ENCODE measurements at places on chromosomes 6 and 20. TPM values are rescaled to one million over a fixed set of nuclear protein-coding genes. Genes with fewer than 3 reads are reported as not detected.
A peak's percentile ranks its signal among the peaks of the same experiment; 100 is the strongest.

FOXQ1 gene
- polyA plus RNA-seq = 6.3 TPM

GRCh38 chr6:5054245-5054873 is 30.8 kb upstream of the PPP1R3G start:
- no peak for DNase-seq

- no peak for DNase-seq
Measured at GRCh38 chr6:106253172-106253571, 72.4 kb downstream of the ATG5 start.

GRCh38 chr20:9485614-9486340 is 28.6 kb upstream of the LAMP5 start:
- no peak for DNase-seq

CLVS2 gene
- polyA plus RNA-seq = 0.02 TPM

DNA sequence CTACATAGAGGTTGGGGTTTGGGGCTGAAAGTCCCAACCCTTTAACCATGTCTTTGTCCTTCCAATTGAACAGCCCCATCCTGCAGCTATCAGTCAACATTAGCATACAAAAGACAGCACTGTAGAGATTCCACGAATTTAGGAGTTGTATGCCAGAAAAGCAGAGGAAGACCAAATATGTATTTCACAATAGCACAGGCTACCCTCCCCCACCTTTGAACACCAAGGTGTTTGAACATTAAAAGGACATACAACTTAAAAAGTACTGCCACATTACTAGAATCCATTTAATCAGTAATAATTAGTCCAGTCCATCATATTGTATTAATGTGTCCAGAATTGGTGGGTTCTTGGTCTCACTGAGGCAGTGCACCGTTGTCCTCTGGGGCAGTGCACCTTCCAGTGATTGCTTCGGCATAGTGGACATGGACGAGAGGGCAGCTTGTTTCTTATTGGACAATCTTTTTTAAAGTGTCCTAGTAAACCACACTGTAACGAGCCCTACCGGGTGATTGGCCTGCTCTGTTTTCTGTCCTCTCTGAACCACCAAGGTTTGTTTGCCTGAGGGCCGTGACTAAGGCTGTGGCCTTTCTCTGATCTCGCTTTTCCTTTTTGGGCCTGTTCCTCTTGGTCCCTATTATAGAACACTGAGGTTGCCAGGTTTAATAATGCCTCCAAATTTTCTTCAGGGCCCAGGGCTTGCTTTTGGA is 36.4 kb downstream of the GSTA4 start:
- no peak for DNase-seq

DNA sequence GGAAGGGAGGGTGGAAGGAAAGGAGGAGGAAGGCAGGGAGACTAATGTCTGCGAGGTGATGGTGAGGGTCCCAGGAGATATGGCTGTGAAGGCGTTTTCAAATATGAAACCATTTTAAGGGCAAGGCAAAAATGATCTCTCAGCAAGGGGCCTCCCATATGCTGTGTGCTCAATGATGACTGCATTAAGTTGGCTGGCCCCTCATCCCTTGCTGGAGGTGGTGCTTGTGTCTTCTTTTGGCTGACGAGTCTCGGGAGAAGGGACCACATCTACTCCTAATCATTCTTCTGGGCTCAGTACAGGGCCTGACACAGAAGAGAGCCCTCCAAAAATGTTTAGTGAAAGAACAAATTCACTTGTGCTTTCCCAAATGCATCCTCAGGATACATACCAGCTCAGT is 23.0 kb upstream of the MRPS18A start:
- no peak for DNase-seq

GRCh38 chr6:72267470-72267869 is 354.4 kb upstream of the KCNQ5 start:
- DNase-seq = no peak

DNA sequence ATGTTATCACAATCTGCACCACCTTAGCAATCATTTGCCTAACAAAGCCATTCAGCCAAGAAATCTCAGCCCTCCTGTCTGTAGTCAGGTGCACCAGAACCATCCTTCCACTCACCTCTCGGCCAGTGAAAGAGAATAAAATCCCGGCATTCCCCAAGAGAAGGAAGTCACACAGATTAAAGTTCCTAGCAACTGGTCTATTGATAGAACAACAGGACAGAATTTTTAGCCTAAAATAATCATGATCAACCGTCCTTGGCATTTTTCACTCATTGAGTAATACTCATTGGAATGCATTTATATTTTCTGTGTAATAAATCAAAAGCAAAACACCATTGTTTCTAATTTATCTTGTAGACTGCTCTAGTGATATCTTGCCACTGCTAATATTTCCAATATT is 85.7 kb upstream of the CDH4 start:
- no peak for DNase-seq

DNA sequence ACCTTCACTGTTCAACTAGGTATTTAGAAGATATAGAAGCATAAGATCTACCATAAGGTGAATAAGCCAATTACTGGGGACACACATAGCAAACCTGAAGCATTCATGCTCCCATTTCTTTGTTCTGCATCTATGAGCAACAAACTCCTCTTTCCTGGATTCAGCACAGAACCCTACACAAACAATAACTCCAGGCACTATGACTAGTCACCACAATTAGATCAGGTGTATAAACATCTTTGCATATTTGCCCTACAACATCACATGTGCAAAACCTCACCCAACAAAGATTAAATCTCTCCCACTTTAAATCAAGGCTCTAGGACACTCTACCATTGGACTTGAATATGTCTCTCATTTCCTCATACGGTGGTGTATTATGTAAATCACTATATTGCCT is 652.3 kb downstream of the EPHA7 start:
- DNase-seq = no peak

DNA sequence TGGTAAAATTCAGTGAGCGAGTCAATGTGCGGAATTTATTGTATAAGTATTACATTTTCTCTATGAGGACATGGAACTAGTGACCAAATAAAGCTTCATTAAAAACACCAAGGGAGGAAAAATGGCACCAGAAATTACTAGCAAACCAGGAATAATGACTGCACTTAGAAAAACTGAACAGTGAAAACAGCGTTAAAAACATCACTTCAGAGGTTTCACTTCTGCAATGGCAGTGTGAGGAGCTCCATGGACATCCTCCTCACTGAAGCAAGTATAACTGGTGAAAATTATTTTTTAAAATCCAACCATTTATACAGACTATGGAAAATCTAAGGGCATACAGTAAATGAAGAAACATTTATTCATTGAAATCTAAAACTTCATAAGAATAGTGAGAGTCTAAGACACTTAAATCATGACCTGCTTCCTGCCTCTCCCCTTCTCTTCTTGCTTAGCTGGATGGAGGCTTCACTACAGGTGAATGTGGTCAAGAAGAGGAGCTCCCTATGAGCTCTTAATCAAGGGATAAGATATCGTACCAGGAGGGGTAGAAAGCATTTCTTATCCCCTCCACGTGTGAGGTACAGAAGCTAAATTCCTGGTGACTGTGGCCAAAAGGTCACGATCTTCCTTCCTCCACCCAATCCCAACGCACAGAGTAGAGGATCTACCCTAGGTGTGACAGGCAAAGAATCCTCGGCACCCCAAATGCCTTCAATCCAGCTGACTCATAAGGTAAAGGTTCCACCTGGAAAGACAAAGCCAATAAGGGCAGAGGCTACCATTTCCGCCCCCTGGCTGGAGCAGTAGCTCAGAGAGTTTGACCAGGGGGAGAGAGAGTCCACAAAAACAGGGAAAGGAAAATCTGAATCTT is 12.3 kb upstream of the ASF1A start:
- DNase-seq = no peak

DNA sequence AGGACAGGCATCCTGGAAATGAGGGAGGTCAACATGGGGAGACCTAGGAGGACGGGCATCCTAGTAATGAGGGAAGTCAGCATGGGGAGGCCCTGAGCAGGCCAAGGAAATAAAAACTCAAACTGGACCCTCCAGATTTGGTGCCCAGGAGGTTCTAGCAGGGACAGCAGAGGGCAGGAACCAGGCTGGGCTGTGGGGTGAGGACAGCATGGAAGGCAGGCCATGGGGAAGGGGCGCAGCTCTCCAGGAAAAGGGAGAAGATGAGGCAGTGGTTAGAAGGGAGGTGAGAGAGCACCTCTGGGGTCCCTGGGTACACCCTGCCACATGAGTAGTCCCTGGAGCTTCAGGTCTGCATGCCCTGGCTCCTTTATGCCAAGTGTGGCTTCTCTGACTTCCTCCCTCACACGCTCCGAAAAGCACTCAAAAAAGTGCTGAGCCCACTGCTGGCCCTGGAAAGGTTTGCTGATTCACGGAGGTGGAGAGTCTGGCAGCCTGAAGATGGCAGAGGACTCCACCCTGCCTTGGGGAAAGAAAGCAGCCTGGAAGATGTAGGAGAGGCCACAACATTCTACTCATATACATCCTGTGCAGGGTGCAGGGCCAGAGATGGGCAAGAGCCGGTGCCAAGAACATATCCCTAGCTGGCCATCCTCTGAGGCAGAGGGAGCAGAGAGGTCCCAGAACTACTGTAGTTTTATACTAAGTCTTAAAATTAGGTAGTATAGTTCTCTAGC is 154.9 kb downstream of the MRPL14 start:
- no peak for DNase-seq

GRCh38 chr6:52605610-52606185 is 28.8 kb upstream of the TRAM2 start:
- no peak for DNase-seq

SLC32A1 gene
- 0.11 TPM for polyA plus RNA-seq

DNA sequence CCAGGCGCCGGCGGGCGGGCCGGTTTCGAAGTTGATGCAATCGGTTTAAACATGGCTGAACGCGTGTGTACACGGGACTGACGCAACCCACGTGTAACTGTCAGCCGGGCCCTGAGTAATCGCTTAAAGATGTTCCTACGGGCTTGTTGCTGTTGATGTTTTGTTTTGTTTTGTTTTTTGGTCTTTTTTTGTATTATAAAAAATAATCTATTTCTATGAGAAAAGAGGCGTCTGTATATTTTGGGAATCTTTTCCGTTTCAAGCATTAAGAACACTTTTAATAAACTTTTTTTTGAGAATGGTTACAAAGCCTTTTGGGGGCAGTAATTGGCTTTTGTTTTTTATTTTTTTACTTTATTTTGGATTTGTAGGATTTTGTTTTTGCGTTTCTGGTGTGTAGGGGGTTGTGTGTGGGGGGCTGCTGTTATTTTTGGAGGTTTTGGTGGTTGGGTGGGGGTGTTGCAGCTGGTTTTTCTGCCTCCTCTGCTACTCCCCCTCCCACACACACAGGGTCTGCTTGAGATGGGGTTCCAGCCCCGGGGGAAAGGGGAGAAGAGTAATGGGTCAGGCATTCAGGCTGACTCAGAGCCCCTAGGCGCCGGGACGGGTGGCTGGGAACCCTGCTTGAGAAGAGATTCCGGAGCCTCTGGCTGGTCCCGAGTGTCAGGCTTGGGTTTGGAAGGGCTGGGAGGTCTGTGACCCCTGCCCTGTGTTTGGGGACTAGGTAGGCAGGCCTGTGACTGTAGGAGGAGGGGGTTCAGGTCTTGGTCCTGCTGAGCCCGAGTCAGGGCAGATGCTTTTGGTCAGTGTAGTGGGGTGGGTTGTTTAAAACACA is 2.0 kb downstream of the CEBPB start:
- DNase-seq = no peak

GRCh38 chr6:139732451-139732850 is 358.0 kb upstream of the CITED2 start:
- no peak for DNase-seq

GRCh38 chr6:3355358-3356055 is 96.8 kb downstream of the PSMG4 start:
- DNase-seq = peak; percentile 18

DNA sequence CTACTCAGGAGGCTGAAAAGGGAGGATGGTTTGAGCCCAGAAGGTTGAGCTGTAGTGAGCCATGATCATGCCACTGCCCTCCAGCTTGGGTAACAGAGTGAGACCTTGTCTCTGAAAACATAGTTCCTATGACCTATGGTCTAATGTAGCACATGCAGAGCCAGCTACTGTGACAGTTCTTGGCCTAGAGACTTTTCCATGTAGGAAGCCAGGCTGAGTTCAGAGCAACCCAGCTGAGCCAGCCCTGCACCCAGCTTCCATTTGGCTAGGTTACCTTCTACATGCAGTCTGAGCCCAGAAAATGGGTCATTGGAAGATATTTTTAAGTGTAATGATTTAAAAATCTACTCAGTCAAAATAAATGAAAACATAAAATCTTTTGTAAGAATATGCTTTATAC is 92.8 kb downstream of the FNDC1 start:
- no peak for DNase-seq

- no peak for DNase-seq
Measured at GRCh38 chr6:41523915-41524633, 22.1 kb upstream of the FOXP4 start.

GRCh38 chr20:8223091-8223870 is 91.2 kb downstream of the PLCB1 start:
- no peak for DNase-seq

DNA sequence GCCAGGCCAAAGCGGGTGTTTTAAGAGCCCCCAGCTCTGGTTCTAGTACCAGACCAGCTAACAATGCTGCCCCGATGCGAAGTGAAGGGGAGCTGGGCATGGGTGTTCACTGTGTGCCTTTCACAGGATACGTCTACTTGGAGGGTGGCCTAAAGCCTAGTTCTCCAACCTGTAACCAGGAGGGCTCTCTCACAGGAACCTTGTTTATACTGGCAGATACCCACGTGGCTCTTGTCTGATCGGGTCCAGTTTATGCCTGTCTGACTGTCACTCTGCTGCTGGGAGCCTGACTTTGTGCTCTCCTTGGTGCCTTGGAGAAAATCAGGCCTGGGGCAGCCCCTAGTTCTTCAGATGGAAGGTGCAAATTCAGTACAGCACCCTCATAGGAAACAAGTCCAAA is 60.2 kb upstream of the RNF144B start:
- DNase-seq = no peak

DNA sequence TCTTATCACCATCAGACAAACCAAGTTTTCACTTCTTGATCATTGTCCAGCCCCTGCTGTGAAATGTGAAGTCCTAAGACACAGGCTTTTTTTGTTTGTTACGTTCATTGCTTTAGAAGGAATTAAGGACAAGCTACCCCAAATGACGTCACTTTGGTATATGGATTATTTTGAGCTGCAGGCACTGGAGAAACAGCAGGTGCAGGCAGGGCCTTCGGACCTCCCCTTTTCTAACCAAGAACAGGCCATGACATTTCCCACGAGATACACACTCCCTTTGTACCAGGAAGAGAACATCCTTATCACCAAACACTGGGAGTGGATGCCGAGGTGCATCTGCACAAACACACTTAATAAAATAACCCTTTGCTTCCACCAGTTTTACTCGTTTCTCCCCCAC is 418.0 kb upstream of the SULF2 start:
- no peak for DNase-seq

DNA sequence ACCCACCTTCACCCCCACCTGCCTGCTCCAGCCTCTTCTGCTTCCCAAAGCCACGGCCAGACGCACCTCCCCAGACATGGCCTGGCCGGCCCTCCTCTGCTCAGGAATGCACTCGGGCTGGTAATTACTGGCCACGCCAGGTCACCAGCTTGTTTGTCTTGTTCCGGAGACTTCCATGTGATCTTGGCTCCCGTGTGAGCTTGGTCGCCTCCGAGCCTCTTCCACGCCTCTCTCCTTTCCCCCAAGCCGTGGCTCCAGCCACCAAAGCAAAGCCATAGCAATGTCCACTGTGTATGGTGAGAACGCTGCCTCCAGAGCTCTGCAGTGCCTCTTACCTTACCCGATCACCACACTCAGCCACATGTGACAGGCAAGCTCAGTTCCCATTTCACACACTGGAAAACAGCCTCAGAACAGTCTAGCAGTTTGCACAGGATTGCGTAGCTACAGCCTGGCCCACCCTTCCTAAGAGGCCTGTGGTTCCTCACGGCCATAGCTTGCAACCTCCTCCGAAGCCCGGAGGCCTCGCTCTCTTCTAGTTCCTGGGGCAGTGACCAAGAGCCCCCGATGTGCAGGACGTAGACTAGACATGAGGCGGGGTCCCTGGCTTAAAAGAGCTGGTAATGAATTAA is 48.1 kb upstream of the AFDN start:
- DNase-seq = no peak
